ENCODE measurements at places on chromosomes 4 and X.

GRCh38 chr4:23747281-23747735 lies 142.5 kb downstream of the PPARGC1A start:
- no peak for DNase-seq

GRCh38 chr4:16125571-16126445 lies 42.0 kb upstream of the PROM1 start:
- DNase-seq = no peak

DNA sequence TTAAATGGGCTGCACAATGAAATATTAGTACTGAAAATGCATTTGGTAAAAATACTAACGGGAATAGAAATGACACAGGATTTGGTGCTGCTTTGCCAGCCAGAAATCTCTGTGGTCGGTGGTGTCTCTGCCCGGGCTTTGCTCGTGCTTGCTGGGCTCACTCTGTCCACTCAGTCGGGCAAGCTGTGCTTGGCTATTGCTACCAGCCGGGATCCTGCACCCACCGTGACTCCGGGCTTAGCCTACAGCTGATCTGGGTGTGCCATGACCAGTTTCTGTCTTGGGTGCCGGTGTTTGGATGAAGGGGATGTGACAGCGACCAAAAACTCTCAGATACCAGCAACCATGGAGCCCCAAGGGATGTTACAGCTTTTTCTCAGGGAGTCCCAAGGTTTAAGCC lies 487.7 kb downstream of the TECRL start:
- no peak for DNase-seq

- DNase-seq = no peak
These were observed 189.9 kb upstream of the NWD2 start for GRCh38 chr4:37054531-37055077.

DNA sequence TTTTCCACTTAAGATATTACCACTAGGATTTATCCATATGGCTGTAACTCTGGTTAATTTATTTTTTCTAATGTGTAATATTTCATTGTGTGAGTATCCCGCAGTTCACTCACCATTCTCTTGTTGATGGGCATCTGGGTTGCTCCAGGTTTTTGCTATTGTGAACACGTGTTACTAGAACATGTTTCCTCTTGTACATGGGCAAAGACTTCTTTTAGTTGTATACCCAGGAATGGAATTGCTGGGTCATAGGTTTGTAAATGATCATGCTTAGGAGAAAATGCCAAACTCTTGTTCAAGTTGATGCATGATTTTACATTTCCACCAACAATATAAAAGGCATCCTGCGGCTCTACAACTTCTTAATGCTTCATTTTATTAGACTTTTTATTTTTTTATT lies 26.8 kb downstream of the SYNPO2 start:
- DNase-seq = no peak

GRCh38 chr4:185793716-185794115 lies 18.3 kb downstream of the SORBS2 start:
- DNase-seq = no peak

GRCh38 chrX:17501746-17502145 lies 126.7 kb downstream of the NHS start:
- DNase-seq = no peak

DNA sequence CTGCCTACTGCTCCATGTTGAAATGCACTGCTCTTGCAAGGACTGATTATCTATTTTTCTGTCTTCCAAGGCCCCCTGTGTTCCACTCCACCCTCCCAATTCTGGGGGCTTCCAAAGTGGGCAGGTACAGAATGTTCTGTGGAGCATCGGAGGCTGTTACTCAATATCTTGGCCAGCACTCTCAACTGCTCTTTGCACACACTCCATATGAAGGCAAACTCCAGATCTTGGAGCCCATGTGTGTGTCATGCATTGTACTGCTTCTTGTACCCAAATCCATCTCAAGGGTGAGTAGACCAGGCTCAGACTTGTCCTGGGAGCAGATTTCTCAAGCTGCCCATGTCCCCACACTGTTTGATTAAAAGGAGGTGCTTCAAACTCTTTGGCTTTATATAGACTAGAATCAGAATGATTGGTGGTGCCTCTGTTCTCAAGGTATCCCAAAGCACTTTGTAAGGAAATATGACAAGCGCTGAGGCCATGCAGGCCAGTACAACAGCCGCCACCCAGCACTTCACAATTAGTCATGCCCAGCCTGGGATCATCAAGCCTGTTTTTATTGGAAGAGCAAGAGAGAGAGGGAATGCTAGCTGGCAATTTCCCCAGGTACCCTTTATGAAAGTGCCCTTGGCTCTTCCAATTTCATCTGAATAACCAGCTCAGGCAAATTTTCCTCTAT lies 44.3 kb downstream of the AR start:
- DNase-seq = no peak

DNA sequence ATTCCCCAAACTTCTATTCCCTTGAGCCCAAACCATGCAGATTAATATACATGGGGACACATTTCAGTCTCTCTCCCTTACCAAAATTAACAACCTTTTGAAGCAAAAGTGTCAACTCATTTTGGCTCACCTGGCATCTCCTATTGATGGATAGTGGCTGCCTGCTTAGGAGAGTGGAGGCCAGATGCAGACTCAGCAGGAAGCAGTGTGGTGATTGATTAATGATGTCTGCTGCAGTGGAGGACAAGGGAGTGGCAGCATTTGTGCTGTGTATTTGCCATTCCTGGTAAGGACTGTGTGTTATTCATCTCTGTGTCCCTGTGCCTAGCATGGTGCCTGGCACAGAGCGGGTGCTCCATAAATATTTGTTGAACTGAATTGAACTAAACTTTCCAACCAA lies 590.1 kb downstream of the RAB28 start:
- DNase-seq = no peak
